ENCODE measurements at places on chromosomes 3 and 15. TPM values are rescaled to one million over a fixed set of nuclear protein-coding genes. Genes with fewer than 3 reads are reported as not detected.

DNA sequence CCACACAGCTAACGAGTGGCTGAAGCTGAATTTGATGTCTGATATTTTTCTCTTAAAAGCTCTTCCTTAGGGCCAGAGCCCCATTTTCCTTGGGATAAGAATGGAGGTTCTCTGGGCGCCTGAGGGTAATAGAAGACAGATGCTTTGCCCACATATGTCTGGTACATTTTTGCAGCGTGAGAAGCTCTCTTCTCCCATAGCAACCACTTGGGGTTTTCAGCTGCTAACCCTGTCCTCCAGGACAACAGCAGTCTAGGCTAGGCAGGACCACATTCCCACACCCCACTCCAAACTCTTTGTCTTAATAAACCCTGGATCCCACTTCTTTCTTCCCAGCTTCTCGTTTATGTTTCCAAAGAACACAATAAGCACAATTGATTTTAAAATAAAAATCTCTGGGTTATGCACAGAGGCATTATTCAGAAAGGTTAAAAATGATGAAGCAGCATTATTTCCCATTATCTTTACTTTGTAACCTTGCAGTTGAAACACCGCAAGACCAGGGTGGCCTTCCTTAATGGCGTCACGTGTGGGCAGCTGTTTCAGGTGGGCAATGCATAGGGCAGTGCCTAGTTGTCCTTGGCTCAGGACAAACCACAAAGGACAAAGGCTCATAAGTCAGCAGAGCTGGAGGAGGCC lies 56.5 kb upstream of the NTRK3 start:
- no peak for DNase-seq

DNA sequence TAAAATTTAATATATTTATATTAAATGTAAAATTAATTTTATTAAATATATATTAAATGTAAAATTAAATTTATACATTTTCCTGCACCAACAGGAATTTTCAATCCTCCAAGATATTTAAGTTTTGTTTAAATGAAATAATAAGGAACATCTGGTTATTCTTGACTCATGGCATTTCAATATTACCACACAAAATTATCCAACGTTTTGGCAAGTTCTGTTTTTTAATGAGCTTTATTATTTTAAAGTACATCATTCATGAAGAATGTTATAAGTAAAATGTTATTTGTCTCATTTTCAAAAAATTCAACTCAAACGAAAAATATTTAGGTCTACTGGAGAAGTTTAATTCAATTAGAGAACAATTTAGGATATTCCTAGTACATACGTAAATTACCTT lies 811.4 kb downstream of the NAALADL2 start:
- DNase-seq = no peak

GRCh38 chr3:141489203-141489602 lies 2.4 kb downstream of the RASA2 start:
- DNase-seq = no peak

SLC28A1 gene
- 0.24 TPM for total RNA-seq

Data from cardiac muscle cell (in vitro differentiated cells and primary cell).